ENCODE measurements at places on chromosomes 16 and 17. TPM values are rescaled to one million over a fixed set of nuclear protein-coding genes. Genes with fewer than 3 reads are reported as not detected.

- peak; percentile 90 for DNase-seq
- H3K36me3 ChIP-seq = no peaks in the 10 kb centered on the region
- H3K27ac ChIP-seq = peak overlapping the region; percentile 58
These were observed 6.9 kb upstream of the CHMP6 start for GRCh38 chr17:80984749-80985148.

GRCh38 chr17:76714822-76715495, 4.2 kb upstream of the MXRA7 start:
- H3K36me3 ChIP-seq = peaks cover 12% of the 10 kb centered on the region
- H3K27me3 ChIP-seq = no peaks in the 10 kb centered on the region
- DNase-seq = no peak
- H3K4me3 ChIP-seq = no peak overlapping the region
- H3K27ac ChIP-seq = peak overlapping the region; percentile 95

- no peak overlapping the region for H3K27ac ChIP-seq
- H3K4me1 ChIP-seq = no peaks in the 10 kb centered on the region
- H3K36me3 ChIP-seq = no peaks in the 10 kb centered on the region
- H3K4me3 ChIP-seq = no peak overlapping the region
- no peak for DNase-seq
- H3K27me3 ChIP-seq = no peaks in the 10 kb centered on the region
These were observed 67.6 kb upstream of the RBBP6 start for GRCh38 chr16:24471561-24472350.

The FASN gene
- polyA plus RNA-seq = 36.8 TPM

The APOBR gene
- polyA plus RNA-seq = not detected

Data from fibroblast of lung (primary cell).